Activated naive CD8-positive, alpha-beta T cell treated with anti-CD3 and anti-CD28 coated beads, Interleukin-2, amount 50 U/mL, for 24 hours (primary cell): ENCODE measurements at places on chromosomes 3 and 15.
A peak's percentile ranks its signal among the peaks of the same experiment; 100 is the strongest.

DNA sequence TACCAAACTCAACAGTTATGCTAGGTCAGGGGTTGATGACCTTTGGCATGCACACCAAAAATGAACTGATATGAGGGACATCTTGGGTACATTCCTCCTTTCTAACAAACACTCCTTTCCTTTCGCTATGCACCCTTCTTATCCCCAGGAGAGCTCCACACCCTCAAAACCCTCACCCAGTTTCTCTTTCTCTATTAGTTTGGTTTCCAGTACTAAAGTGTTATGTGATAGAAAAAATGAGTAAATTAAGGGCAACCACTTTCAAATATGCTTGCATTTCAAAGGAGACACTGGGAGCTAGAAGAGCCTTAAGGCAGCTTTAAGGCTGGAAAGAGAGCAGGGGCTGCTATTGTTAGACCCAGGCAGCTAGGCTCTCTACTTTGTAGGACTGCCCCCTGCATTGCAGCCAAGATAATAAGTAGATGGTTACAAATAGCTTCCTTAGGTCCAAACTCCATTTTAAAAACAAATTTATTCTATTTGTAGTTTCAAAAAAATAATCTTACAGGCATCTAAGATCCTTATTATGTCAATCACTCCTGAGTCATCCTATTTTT, 244.3 kb downstream of the ZIC1 start:
- DNase-seq = no peak

DNA sequence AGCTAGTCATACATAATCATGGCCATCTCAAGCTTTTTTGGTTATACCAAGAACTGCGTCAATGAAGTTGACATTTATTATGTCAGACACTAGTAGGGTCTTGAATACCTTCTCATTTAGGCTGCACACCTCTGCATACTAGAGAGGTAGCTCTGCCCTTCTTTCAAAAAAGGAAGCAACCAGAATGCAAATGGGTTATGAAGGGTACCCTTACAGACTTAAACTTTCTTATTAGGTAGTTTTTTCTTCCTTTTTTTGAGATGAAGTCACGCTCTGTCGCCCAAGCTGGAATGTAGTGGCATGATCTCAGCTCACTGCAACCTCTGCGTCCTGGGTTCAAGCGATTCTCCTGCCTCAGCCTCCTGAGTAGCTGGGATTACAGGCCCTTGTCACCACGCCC, 3.3 kb downstream of the PCNP start:
- DNase-seq = no peak

DNA sequence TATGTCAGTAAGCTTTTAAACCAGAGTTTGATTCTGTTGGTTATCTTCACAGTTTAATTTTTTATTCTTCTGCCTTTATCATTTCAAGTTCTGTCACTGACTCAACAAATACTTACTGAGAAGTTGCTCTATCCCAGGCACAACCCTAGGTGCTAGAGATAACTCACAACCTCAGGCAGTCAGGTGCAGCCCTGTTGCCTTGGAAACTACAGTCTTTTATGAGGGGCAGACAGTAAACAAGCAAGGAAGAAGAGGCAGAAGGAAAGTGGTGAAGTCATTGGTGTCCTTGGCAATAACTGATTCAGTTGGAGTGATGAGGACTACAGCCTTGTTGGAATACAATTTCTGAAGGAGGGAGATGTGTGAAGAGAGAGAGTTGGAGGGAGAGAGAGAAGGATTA, 142.1 kb upstream of the LRTM1 start:
- DNase-seq = no peak

GRCh38 chr3:121431726-121432517, 113.9 kb downstream of the POLQ start:
- peak; percentile 7 for DNase-seq

DNA sequence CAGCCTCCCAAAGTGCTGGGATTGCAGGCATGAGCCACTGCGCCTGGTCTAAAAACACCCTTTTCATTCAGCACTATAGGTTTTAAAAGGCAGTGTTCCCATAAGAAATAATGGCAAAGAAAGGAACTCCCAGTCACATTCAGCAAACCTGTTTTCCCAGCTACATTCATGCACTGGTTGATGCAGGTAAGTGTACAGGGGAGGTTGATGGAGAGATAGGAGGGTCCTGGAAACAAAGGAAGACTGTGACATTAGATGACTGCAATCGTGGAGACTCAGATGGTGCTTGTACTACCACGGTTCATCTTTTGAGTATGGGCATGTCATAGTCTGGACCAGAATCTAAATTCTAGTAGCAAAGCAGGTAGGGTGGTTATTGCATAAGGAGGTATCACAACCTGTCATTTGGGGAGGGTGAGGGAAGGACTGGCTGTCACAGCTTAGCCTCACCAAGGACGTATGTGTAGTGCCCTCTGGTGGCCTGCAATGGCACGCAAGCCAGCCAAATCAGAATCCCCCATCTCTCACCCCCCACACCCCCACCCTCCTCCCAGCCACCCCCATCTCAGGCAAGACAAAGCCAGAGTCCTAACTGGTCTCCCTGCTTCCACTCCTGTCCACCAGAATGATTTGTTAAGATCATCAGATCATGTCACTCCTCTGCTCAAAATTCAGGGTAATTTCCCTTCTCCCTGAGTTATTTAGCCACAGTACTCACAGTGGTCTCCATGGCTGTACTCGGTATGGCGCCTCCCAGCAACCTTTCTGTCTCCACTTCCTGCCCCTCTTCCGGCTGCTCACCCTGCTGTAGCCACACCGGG, 28.8 kb upstream of the UBL7 start:
- peak; percentile 85 for DNase-seq
